ENCODE measurements at places on chromosomes 2 and 18.

DNA sequence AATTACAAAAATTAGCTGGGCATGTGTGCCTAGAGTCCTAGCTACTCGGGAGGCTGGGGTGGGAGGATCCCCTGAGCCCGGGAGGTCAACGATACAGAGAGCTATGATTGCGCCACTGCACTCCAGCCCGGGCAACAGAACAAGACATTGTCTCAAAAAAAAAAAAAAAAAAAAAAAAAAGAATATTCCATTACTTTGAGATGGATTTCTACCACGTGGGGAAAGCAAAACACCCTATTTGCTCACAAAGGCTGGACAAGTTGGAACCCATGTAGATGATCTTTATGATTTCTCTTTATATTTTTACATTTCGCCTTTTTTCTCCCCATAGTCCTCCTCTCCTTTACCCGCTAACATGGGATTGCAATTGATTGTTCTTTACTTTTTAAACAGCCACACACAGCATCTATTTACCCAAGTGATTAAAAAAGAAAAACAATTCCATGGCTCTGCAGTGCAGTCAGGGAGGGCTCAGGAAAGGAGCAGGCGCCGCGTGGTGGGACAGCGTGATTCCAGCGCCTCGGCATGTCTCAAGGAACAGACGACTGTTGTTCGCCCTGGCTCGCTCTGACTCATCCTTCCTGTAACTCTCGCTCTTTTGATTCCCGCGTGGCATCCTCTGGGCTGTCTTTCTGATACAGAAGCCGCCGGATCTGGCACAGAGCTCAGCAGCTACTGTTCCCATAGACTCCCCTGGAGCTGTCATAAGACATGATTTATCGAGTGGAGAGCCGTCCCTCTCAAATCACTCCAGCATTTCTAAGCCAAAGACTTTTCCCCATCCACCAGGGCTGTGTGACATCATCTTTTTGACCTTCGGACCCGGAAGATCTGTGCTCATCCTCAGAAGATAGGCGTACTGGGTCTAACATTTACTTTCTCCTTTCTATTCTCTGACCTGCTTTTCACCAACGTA lies 230.4 kb upstream of the AGAP1 start:
- DNase-seq = peak; percentile 19

GRCh38 chr2:219002395-219003266 lies 9.4 kb upstream of the CRYBA2 start:
- DNase-seq = no peak

DNA sequence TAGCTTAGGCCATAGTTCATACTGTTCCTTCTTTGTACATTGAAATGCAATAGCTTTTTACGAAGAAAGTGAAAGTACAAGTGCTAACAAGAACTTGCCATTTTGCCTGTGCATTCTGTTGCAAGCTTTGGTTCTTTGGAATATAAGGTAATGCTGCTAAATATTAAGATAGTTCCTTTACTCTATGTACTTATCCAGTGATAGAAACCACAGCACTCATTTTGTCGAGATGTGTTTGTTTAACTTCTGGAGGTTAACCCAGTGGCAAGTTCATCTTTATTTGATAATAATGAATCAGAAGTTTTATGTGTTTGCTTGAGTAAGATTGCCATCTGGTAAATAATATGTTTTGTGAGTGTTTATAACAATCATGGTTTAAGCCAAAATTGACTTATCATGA lies 373.1 kb upstream of the FANCL start:
- no peak for DNase-seq

GRCh38 chr18:7164323-7165004 lies 46.9 kb upstream of the LAMA1 start:
- DNase-seq = no peak

GRCh38 chr18:22286585-22286984 lies 117.2 kb downstream of the GATA6 start:
- DNase-seq = no peak

DNA sequence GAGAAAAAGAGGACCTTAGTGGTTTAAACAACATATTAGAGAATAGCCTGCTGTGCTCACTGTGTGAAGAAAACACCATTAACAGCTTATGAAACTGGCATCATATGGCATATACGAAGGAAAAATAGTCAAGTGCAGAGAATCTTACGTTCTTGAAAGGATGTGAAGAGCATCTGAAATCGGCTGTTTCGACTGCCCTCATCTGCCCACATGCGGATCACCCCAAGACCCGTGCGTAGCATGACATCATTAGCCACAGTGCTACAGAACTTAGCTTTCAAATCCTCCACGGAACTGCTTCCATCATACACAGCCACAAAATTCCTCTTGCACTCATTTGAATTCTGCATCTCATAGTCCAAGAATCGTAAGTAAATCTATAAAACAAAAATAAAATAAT lies 84.3 kb downstream of the NETO1 start:
- DNase-seq = no peak

- DNase-seq = no peak
These were observed 207.0 kb upstream of the FANCL start for GRCh38 chr2:58448065-58448507.

DNA sequence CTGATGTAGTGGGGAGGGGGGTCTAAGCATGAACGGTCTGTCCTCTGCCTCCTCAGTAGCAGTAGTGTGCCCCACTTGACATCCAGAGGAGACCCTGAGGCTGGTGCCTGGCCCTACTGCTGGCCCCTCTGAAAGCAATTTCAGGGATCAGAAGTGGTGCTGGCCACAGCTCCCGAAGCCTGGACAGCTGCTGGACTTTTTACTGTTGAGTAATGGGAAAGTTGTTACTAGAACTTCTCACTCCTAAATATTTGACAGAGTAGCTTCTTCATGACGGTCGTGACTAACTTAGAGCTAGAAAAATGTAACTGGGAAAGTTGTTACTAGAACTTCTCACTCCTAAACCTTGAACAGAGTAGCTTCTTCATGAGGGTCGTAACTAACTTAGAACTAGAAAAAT lies 23.3 kb downstream of the CTDP1 start:
- no peak for DNase-seq

GRCh38 chr2:3669656-3670055 lies 11.7 kb downstream of the ALLC start:
- DNase-seq = no peak

DNA sequence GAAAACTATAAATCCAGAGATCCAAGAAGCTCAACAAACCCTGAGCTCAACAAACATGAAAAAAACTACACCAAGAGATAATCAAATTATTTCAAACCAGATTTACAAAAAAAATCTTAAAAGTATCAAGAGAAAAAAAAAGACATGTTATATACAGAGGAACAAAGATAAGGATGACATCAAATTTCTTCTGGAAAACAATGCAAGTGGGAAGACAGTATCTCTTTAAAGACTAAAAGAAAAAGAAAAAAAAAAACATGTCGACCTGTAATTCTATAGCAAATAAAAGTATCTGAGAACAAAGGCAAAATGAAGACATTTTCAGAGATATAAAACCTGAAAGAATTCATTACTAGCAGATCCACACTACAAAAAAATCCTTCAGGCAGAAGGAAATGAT lies 21.3 kb downstream of the TMEM131 start:
- no peak for DNase-seq

DNA sequence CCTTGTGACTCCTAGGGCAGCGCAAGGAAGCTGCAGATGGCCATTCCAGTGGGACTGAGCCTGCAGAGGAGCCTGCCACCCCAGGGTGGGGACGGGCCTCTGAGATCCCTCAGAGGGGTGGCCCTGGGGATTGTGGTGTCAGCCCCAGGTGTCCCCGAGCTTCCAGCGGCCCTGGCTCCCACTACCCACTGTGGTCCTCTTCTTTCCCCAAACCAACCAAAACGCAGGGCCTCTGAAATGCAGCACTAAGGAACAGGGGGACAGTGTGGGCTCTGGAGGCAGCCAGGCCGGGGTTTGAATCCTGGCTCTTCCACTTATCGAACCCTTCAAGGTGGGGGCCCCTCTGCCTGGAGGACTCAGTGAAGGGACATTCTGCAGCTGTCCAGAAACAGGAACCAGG lies 32.7 kb downstream of the ATOH8 start:
- no peak for DNase-seq

- no peak for DNase-seq
These were observed 215.3 kb downstream of the ANKRD30B start for GRCh38 chr18:14963246-14963645.

GRCh38 chr18:45993438-45993837 lies 26.3 kb upstream of the EPG5 start:
- DNase-seq = peak; percentile 9

DNA sequence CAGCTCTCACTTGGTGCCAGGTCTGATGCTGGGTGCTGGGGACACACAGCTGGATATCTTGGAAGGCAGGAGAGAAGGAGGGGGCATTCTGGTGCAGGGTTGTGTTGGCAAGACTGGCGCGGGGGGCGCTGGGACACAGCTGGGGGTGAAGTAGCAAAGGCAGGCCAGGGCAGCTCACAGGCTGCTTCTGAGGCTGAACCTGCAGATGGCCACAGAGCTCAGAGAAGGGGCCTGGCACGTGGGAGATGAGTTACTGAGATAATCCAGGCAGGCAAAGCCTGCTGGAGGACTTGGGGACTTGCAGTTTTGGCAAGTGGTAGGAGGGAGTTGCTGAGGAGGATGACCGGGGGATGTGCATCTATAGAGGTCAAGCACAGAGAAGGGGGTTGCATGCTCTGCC lies 16.2 kb upstream of the DGKD start:
- no peak for DNase-seq

GRCh38 chr2:145739681-145740080 lies 1219.8 kb upstream of the ZEB2 start:
- DNase-seq = no peak

DNA sequence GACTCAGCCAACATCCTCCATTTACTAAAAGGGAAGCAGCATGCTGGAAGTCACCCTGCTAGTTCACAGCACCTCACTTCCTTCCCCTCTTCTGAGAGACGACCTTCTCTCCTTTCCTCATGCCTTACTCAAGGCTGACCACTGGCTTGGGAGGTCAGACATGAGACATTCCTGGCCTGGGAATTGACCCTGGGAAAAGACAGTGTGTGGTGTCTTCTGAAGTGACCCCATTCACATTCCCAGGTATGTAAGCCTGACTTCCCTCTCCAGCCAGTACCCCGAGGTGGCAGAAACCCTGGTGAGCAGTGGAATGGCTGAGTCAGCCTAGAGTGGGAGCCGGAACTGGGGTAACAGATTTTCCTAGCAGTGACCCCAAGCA lies 92.4 kb downstream of the PLB1 start:
- no peak for DNase-seq

DNA sequence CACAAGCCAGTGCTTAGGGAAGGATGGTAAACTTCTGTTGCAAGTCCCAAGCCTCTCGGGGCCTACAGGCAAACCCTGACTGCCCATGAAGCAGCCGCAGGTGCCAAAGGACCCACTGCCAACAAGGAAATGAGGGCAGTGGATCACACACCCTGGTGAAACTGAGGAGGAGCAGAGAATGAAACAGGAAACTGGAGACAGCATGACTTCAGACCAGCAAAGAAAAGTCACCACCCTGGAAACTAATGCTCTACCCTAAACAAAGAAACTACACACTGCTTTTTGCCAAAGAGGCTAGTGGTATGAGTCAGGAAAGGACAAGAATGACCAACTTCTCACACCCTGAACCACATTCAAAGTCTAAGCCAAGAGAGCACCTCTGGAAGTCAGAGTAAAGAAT lies 97.2 kb downstream of the MYO5B start:
- DNase-seq = no peak

DNA sequence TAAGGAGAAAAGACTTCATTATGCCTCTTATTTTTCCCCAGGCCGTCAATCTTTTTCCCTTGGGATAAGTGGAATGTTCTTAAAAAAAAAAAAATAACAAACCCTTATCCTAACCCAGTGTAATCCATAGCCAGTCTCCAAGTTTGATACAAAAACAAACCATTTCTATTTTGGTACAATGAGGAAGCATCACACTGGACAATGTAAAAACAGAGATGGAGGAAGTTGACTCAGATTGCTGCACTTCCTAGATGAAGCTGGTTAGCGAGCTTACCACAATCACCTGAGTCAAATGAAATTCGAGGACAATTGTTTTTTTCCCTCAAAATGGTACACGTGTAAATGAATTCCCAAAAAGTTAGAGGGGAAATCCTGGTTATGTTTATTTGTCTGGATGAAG lies 259.7 kb downstream of the TCF4 start:
- DNase-seq = no peak

- no peak for DNase-seq
These were observed 43.2 kb downstream of the LPIN2 start for GRCh38 chr18:2969695-2970094.

DNA sequence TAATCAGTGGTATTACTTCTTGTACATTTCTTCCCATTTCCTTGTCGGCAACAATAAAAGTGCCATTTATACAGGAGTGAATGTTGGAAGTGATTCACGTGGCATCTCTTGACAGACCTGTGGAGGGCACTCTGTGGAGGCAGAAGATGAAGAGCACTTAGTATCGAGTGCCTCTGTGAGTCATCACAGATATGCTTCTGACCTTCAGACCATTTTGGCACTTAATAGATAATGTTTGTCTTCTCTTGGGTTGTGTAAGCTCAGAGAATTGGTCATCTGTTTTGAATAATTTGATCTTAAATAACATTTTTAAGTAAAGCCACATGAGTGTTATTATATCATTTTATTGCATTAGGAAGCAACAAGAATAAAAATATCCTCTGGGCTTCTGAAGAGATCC lies 305.5 kb downstream of the PTPRM start:
- DNase-seq = no peak

GRCh38 chr2:86686905-86687304 lies 33.2 kb upstream of the RMND5A start:
- no peak for DNase-seq

- DNase-seq = no peak
These were observed 38.7 kb downstream of the APOB start for GRCh38 chr2:21005111-21005699.

GRCh38 chr18:60966876-60967275 lies 366.4 kb upstream of the CDH20 start:
- no peak for DNase-seq

DNA sequence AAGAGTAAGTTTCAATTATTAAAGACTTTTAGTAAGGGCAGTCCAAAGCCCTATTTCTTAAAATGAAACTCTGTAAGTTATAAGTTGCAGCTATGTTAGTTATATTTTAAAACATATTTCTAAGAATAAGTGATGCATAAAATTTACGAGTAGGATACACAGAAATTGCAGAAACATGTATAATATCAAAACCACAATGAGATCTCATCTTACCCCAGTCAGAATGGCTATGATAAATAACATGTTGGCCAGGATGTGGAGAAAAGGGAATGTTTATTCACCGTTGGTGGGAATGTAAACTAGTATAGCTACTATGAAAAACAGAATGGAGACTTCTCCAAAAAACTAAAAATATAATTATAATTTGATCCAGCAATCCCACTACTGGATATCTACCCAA lies 201.2 kb downstream of the CBLN2 start:
- no peak for DNase-seq

GRCh38 chr2:231482806-231483391 lies 18.6 kb upstream of the NCL start:
- no peak for DNase-seq

- DNase-seq = no peak
These were observed 12.6 kb downstream of the ITPRID2 start for GRCh38 chr2:181904022-181904632.

All from keratinocyte (primary cell).